COLO829 (cell line): ENCODE measurements at places on chromosomes 2 and 18.

- DNase-seq: no peak
Measured at GRCh38 chr2:99688699-99689098, 198.9 kb upstream of the REV1 start.

DNA sequence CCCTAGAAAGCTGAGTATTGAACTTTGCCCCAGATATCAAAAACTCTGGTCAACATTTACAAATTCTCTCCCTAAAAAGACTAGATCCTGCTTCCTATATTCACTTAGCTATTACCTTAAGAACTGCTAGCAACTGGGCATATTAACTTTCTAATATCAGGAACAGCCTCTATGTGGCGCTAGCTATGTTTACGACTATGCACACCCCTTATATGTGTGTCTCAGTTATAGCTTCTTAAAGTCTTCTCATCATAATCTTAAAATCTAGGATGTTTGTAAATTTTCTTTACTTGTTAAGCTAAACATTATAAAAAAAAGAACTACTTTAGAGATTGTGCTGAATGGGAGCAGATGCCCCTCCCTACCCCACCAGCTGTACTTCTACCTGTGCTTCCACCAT is 1.7 kb upstream of the STAMBP start:
- peak; percentile 36 for DNase-seq

- DNase-seq: peak; percentile 75
Measured at GRCh38 chr2:55175254-55176093, 56.6 kb downstream of the CLHC1 start.

- DNase-seq: no peak
Measured at GRCh38 chr18:67550872-67551520, 34.5 kb upstream of the DSEL start.

DNA sequence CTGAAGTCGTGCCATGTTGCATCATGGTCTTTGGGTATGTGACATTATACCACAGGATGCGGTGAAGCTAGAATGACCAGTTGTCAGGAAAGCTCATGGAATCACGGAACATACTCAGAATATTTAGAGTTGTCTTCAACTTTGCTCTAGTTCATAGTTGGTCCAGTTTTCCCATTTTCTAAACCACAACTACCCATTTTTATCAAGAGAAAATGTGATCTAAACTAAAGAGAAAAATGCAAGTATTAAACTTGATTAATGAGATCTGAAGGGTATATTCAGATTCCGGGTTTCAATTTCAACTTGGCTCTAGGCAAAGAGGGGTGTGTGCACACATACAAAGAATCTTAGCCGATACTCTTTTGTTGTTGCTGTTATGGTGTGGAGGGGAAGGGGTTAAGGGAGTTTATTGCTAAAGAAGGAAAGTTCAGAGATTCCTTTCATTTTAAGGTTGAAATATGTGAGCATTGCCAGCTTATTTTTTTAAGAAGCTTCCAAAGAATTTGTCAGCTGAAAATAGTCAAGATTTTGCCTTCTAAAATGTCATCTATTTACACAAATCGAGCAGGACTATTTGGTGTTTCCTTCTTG is 516.6 kb upstream of the ZEB2 start:
- no peak for DNase-seq

DNA sequence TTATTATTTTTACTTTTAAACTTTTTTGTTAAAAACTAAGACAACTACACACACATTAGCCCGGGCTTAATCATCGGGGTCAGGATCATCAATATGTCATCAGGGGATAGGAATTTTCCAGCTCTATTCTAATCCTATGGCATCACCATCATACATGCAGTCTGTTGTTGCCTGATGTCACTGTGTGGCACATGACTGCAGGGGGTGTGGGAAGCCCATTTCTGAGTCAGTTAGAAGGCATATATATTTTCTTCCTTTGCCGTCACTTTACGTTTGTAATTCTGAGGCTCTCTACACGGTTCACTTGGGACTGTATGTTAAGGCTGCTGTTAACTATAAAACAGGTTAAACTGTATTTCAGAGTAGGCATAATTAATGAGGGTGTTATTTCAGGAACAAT is 144.4 kb upstream of the ITGA6 start:
- no peak for DNase-seq

DNA sequence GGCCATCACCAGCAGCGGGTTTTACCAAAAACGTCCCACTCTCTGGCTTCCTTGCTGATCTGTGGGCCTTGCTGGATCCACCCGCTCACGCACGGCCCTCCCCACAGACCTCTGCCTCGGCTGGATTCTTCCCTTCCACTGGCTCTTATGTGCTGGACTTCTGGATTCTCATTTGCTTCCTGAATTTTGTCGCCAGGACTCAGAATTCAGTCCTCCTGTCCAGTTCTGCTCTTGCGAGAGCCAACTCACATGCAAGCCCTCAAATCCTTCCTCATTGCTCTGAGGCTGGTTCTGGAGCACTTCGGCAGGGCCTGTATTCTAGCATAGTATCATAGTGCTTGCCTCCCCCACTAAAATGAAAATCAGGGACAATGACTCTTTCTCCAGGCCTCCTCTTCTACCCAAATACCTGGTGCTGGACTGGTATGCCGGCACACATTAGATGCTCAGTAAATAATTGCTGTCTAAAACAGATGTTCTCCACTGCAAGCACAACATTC is 115.5 kb downstream of the ATL2 start:
- DNase-seq: no peak

DNA sequence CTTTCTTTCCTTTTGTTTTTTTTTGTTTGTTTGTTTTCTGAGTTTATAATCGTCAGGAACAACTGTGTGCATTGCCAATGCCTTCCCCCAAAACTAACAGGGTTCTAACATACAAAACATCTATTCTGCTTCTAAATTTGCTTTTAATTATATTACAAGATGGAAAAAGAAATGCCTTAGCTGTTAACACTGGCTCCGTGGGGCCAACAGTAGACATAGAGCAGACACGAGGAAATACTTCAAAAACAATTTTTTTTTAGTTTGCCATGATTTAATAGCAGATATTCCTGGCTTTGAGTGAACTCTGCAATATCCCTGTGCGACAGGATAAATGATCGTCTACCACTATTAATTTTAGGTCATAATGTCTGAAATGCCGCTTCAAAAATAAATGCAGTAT is 153.3 kb upstream of the HNRNPA3 start:
- no peak for DNase-seq

- DNase-seq: no peak
Measured at GRCh38 chr18:77100751-77101355, 31.7 kb downstream of the MBP start.

GRCh38 chr2:173612354-173612753 is 257.7 kb downstream of the CDCA7 start:
- no peak for DNase-seq

- DNase-seq: peak; percentile 49
Measured at GRCh38 chr2:160491911-160492371, 1.7 kb downstream of the RBMS1 start.

- DNase-seq: no peak
Measured at GRCh38 chr2:17156086-17156485, 362.2 kb downstream of the RAD51AP2 start.

DNA sequence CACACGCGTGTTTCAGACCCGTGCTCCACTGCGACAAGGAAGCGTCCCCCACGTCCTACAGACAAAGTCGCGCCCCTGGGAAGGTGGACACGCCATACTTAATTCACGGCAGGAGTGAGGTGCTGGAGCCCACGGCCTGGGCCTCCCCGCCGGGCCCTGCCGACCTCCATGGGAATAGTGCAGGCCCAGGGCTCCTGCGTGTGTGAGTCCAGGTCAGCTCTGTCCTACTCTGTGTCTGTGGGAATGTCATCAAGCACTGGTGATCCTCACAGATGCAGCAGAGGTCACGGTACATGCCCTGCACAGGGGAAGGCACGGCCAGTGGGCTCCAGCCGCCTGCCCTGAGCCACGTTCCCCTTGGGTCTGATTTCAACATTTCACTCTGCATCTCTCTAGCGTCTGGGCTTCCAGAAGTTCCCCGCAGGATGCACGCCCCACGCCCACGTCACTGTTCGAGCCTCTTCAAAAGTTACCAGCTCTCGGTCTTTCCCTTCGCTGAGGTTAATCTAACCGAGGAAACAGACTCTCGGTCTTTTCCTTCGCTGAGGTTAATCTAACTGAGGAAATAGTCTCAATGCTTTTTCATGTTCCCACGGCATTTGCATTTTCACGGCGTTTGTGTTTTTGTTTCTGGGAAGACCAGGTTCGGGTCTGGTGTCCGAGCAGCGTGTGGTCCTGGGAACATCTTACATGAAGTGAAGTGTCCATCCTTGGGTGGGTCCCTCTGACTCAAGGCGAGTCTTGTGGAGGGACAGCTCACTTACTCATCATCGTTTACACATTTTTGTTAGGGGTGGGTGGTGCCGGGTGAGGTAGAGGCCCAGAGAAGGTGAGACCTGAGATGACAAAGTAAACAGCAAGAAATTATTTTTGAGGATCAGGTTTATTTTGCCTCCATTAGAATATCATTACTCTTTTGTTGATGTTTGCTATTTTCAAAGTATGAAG is 157.3 kb upstream of the ALKAL2 start:
- no peak for DNase-seq

DNA sequence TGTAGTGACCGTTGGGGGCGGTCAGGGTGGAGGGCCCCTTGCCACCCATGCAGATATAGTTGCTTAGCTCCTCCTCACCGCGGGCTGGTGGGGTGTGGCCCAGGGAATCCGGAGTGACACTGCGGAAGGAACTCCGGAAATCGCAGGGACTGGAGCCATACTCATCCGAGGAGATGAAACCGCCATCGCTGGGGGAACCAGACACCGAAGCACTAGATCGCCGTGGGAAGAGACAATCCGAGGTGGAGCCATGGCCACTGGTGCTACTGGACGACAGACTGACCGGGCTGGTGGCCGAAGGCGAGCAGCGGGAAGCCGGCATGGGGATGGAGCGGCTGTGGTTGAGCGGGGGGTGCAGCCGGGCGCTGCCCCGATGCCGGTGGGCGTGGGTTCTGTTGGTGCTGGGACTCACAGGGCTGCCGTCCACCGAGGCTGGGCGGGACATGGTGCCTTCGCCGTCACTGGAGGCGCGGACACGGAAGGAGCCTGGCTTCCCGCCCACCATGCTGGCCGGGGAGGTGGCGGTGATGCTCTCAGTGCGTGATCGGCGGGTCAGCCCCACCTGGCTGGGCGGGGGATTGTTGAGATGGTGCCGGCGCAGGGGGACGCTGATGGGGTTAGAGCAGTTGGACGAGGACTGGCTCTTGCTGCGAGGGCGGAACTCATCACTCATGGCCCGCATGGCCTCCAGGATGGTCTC is 2.2 kb downstream of the IRS1 start:
- no peak for DNase-seq

- DNase-seq: no peak
Measured at GRCh38 chr2:114049826-114050225, 159.9 kb downstream of the ACTR3 start.

DNA sequence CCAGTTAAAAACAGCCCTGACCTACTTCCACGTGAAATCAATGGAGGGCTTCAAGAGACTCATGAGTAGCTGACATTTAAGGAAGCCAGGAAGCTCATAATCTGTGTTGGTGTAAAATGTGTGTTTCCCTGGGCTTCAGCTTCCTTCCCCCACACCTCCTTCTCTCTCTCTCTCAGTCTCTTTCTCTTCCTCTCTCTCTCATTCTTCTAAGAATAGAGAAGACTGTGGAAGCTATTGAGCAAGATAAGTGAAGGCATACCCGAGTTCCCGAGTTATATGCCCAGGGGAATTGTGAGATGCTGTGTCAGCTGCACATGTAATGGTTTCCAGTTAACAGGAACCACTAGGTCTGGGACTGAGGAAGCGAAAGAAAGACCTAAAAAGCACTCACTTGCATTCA is 199.4 kb downstream of the NYAP2 start:
- DNase-seq: no peak

GRCh38 chr2:31969178-31969577 is 41.6 kb downstream of the MEMO1 start:
- DNase-seq: no peak

DNA sequence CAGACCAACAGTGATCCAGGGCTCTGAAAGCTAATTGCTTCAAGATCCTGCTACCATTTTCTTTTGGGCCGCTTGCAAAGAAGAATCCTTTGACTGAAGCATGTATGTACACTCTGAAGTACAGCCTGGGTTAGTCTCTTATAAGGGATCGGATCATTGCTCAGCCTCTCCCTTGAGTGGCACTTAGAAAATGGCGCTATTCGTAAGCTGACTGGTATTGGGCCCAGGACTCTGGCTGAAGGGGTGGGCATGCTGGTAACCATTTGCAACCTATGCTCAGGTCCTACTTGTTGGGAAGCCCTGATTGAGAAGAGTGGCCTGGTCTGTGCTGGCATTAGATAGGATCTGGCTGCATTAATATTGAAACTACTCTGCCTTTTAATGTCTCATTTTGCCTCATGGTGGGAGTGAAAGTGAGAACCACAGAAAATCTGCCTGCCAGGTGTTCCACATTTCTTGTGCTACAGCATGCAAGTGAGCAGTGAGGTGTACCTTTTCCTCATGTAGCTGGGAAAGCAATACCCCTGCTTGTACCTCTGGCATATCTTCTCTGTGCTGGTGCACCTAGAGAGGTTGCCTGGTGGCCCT is 661 bp upstream of the MGAT5 start:
- DNase-seq: no peak
